ENCODE measurements at places on chromosomes 13 and 19.

DNA sequence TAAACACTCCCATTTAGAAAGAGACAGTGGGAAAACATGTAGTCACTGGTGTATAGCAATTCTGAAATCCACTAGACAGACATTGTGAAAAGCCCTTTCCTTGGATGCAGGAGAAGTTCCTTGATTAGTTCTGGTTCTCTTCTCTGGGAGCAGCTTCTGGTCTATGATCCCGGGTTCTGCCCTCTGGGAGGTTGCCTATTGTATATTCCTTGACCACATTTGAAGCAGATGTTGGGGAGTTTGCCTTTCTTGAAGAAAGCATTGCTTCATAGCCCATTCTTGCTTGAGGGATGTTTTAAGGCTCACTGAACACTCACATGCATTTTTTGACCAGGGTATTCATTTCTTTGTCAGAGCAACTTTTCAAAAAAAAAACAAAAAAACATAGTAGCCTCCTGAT is 211.9 kb downstream of the NDFIP2 start:
- no peak for DNase-seq

DNA sequence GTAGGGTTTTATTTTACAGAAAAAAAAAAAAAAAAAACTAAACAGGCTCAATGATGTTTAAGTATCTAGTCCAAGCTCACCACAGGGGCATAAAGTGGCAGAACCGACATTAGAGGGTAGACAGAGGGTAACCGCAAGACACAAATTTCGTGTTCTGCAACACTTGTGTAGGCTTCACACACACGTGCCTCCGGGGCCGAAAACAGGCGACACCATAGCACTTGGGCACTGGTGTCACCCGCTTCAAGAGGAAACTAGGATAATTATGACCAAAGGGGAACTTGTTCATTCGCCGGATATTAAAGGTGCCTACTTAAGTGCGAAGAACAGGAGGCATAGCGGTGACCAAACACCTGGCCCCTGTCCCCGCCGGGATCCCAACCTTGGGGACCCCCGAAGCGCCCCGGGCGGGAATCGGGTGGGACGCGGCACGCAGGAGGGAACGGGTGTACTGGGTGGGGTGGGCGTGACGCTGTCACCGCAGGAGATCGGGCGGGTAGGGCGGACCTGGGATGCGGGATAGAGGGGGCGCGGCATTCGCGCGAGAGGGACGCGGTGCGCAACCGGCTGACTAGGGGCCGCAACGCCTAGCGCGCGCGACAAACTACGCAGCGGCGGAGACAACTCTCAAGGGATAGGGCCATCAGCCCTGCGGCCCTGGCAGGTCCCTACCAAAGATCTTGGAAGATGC is 558 bp downstream of the MZT1 start:
- no peak for DNase-seq

DNA sequence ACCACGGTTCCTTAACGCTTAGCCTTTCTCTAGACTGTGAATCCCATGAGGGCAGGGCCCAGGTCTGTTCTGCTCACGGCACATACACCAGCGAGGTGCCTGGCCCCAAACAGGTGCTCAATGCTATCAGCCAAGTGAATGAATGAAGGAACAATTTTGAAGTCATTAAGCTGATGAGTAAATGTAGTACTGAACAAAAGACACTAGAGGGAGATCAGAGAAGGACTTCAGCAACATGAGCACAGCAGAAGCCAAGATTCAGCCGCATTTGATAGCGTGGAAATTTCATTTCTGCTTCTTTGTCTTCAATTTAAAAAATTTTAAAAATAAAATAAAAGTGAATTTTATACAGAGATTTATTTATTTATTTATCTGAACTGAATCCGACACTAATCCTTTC is 20.1 kb upstream of the MYO16 start:
- DNase-seq = no peak

DNA sequence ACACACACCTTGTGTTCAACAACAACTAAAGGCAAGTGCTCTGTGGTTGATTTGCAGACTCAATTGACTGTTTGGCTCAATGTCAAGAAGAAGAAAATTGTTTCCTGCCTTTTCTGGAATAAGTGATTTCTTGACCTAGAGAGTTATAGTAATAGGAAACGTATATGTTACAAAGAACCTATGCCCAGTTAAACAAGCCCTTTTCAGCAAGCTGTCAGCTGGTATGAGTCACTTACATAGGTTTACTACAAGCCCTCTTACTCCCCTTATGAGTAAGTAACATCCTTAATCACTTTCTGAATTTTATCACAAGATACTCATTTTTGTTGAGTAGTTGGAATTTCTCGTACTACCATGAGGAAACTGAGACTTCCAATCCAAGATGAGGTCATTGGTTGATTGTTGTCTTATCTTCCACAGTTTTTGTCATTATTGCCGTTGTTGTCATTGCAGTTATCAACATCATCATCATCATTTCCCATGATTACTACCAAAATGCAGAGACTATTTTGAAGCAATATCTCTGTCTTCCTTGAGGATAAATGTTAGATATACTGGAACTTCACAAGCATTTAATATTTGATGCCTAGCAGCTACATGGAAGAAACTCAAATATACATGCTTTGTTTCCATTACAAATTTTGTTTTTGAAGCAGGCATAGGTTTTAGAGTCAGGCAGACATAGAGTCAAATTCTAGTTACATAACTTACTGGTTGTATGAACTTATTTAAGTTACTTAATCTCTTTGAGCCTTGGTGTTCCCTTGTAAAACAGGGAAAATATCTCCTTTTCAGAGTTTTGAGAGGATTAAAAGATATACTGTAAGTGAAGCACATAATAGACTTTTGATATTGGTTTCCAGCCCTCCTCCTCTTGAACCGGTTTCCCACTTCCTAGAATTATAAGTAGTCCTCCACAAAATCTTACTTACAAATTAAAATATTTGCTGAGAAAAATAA is 106.0 kb downstream of the RAP2A start:
- no peak for DNase-seq

DNA sequence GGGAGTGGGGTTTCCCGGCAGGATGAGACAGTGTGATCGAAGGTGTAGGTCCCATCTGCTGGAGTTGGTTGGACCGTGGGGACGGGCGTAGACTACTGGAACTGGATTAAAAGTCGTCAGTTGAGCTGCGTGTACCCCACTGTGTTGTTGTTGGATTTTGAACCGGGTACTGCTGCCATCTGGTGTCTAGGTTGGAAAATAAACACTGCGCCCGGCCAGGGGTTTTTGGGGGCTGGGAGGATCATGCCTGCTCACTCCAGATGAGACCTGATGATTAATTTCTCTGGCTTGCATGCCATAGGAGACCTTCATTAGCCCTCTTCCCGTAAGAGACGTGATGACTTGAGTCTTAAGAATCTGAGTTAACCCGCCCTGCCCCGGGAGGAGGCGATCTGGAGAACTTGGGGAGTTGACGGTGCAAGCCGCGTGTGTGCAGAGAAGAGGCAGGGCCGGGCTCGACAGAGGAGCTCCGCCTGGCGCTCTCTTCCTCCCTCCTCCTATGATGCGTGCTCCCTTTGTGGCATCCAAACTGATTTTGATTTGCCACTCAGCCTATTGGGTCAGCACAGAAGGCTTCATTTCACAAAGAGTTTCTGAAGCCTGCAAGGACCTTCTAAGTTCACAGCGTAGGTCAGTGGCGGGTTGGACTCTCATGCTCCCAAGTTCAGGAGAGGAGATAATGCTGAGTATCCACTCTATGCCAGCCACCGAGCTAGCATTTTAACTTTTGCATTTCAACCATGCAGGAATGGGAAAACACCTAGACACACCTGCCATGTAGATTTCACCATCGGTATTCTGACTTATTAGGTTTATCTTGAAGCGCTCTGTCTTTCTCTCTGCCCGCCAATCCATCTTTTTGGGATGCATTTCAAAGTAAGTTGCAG is 2.7 kb downstream of the UHRF1 start:
- no peak for DNase-seq

DNA sequence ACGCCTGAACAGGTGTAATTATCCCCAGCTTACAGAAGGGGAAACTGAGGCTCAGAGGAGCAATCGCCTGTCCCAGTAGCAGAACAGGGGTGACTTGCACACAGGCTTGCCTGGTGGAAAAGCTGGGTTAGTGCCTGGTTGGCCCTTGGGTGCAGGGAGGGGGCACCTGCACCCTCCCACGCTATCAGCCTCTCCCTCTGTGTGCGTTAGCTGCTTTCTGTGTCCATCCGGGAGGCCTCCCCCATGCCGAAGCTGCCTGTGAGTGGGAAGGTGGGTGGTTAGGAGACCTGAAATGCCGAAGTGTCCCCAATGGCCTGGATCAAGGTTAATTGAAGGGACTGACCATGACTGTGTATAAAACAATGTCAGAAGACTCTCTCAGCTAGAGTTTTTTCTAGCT is 295.0 kb downstream of the ZNF536 start:
- no peak for DNase-seq

DNA sequence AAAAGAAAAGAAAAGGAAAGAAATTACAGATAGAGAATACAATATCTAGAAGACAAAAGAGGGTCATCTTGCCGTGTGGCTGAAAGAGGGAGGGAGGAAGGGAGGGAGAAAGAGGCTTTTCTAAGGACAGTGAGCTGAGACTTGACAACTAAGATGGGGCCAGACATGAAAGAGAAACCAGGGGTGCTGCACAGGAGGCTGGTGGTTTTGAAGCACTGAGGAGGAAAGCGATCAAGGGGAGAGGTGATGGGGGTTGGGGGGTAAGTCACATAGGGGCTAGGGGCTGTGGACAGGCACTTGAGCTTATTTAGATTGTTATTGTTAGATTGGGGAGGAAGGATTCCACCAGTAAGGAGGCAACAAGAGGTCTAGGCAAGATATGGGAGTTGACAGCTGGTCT is 17.3 kb downstream of the PNPLA6 start:
- DNase-seq = no peak

- no peak for DNase-seq
Measured at GRCh38 chr13:59677966-59678814, 485.5 kb downstream of the DIAPH3 start.

GRCh38 chr19:35392742-35393715 is 22.2 kb downstream of the GPR42 start:
- no peak for DNase-seq

- DNase-seq = peak; percentile 72
Measured at GRCh38 chr19:52171321-52172169, at the start of gene ZNF836. ZNF836 (minus strand) TSS chr19:52171621; CDS start chr19:52168072, 3,549 bp downstream.

DNA sequence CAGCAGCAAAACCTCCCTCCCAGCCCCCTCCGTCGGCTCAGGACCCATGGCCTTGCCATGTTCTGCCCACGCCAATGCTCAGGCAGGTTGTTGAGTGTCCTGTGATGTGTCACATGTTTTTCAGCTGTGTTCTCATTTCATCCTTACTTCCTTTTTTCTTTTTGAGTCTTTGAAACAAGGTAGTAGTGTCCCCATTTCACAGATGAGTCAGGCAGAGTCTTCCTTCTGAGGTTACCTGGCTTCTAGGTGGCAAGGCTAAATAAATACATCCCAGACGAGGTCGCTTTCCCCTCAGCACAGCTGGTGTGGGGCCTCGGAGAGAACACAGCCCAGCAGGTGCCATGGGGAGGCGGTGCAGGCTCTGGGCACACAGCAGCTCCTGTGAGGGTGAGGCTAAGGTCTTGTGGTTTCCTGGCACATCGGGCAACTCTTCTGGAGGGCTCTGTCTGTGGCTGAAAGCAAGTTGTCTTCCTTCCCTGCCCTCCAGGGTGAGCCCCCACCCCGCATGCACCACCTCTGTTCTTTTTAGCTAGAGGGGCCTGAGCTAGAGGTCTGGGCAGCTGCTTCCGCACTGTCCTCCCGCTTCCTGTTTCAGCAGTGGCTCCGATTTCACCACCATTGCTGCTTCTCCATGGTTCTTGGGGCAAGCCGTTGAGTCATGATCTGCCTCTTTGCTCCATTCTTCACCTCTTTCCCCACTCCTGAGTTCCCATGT is 15.1 kb downstream of the PRAM1 start:
- DNase-seq = no peak

DNA sequence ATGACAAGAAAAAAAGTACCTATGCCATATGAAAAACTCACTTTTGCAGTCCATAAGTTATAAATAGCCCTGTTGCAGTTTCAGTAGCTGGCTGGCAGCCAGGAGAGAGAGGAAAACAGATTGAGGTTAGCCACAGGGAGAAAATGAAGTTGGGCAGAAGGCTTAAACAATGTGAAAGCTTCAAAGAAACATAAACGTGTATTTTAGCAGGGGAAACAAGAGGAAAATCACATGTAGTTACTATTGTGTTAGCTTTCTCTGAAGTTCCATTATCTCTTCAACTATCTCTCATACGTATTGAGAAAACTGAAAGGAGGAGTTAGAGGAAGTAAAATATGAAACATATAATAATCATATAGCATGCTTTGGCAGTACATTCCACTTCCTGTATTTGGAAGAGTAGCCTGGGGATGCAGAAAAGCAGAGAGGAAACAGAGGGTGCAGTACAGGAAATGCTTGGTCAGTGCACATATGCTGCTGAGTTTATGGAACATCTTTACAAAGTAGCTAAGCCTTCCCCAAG is 1551.1 kb downstream of the EFNB2 start:
- no peak for DNase-seq

DNA sequence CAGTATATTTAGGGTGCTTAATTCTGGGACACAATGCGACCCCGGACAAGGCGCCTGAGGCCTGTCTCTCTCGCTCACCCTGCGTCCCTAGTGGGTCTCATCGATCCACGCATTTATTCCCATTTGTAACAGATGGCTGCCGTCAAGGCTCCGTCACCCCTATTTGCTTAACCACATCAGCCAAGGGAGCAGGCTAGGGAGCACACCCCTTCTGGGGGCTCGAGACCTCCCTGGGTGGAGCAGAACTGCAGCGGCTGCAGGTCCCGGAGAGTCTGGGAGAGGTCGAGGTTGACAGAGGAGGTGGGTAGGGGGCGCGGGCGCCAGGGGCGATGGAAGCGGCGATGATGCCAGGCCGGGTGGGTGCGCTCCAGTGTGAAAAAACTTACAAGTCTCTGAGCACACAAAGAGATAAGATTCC is 507 bp downstream of the ALG5 start:
- DNase-seq = no peak

GRCh38 chr13:87147076-87147475 is 524.1 kb upstream of the SLITRK5 start:
- DNase-seq = no peak

- DNase-seq = no peak
Measured at GRCh38 chr13:50636007-50636704, 207.3 kb downstream of the DLEU7 start.

DNA sequence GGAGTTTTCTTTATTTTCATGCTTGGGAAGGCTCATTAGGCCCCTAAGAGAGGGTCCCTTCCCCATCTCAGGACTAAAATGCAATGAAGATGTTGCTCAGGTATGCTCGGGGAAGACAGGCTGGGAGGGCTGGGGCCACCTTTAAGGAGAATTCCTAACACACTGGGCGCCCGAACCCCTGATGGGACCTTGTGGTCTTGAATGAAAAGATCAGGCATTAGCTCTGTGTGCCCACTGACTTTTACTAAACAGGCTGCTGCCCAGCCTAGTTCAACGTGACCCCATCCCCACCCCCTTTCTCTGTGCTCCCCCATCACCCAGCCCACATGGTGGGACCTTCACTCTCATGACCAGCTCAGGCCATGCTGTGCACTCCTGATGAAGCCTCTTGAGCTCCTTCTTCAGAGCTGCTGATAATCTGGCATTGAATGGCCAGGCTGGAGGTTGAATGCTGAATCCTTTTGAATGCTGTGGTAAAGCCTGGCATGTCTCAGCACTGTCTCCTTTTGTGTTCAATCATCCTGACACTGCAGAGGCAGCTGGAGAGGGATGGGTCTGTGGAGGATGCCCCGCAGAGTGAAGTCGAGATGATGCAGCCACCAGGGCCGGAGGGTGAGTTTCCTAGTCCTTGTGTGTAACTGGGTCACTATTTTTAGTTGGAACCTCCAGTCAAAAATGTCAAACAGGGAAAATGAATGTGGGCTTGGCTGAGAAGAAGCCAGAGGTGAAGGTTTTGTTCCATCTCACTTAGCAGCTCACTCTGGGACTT is 209.1 kb downstream of the UQCRFS1 start:
- no peak for DNase-seq

- DNase-seq = no peak
Measured at GRCh38 chr19:13881692-13882418, 4.9 kb downstream of the NANOS3 start.

All from NCI-H187 treated with DMSO at 0.1 percent for 48 hours (cell line).